H4 (cell line): ENCODE measurements at places on chromosomes 13 and 19.

- no peak for DNase-seq
Observed at GRCh38 chr19:8321986-8322637, 816 bp downstream of the RPS28 start.

GRCh38 chr19:17086834-17087233 is 11.3 kb downstream of the MYO9B start:
- DNase-seq = no peak

DNA sequence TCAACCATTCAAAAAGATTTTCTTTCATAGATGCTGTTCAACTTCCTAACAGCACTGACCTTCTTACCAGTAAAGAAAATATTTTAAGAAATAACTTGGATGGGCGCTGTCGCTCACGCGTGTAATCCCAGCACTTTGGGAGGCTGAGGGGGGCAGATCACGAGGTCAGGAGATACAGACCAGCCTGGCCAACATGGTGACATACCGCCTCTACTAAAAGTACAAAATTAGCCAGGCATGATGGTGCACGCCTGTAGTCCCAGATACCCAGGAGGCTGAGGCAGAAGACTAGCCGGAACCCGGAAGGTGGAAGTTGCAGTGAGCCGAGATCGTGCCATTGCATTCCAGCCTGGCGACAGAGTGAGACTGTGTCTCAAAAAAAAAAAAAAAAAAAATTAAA is 865.7 kb upstream of the SLC10A2 start:
- DNase-seq = no peak

DNA sequence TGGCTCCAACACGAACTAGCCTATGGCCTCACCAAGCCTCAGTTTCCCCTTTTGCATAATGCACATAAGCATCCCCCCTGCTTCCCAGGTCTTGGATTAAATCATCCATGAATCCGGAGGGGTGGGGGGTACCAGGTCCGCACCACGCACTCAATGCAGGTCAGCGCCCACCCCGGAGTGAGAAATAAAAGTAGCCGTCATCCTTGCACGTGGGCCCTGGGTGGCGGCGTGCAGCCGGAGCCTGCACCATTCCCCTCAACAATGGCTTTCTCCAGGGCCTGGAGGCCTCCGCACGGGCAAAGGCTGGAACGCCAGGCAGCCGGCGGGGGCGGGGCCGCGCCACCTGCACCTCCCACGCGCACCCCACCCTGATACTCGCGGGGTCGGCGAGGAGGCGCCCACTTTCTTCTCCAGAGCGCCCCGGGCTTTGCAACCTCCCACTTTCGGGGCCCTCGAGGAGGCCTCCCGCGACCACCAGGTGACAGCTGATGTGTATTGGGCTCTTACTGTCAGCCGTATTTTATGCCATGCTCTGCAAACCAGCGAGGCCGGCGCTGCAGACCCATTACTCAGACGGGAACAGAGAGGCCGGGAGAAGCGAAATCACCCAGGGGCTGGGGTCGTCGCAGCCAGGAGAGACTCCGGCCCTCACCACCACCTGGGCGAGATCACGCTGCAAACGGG is 767 bp upstream of the GADD45B start:
- peak; percentile 54 for DNase-seq

DNA sequence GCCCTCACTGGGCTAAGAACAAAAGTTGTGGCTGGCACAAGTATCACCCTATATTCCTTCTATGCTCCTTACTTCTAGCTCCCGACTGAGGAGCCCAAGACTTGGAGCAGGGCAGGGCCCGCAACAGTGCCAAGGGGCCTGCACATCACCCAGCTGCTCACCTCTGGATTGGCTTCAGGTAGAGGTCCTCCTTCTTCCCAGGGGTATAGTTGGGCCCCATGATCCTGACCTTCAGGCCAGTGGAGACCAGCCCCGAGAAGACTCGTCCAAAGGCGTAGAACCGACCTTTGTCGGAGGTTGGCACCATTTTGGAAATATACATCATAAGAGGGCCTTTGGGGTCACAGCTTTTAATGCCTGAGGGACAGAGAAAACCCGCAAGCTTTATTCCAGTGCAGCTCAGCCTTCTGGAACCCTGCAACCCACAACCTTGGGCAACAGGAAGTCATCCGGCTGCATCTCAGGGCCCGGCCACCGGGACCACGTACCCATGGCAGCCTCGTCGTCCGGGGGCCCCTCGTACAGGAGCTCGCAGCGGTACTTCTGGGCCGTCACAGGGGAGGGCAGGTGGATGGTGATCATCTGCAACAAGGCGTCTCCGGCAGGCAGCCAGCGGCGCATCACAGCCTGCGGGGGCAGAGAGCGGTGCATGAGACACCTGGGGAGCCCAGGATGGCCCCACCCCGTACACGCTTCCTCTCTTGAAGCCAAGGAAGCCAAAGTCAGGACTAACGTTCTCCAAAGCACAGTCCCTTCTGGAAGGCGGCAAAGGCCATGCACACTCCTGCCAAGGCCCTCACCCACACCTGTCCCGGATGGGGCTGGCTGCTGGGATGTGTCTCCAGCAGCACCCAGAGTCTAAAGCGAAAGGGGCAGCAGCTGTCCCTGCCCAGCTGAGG is 4.7 kb downstream of the EEF2 start:
- no peak for DNase-seq

DNA sequence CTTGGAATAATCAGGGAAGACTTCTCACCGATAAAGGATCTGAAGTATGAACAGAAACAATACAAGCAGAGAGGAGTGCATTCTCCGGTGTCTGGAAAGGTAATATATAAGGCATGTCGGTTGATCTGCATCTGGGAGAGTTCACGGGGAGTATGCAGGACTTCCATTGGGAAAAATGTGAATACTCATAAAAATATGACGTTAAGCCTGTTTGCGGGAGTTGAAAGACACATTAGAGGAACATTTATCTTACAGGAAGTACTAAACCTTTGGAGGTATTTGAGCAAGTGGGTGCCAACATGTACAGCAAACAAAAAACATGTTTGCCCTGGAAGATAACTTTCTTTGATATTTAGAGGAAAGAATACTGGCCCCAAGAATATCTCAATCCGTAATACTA is 286.8 kb downstream of the SLITRK6 start:
- DNase-seq = no peak

DNA sequence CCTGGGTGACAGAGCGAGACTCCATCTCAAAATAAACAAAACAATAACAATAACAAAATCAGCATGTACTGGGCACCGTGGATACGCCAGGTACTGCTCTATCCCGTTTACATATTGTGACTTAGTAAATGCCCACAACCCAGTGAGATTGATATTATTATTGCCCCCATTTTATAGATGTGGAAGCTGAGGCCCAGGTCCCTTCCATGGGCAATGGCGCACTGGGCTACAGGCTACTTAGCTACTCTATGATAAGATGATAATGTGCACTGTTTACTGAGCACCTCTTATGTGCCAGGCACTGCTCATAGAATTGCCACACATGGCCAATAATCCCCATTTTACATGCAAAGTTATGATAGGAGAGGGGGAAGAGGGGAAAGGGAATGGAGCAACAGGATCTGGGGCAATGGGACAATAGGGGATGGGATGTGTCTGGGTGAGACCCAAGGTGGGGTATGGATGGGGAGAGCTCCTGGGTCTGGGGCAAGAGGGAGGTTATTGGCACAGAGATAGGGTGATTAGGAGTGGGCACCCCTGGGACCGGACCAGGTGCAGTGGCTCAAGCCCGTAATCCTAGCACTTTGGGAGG is 5.4 kb downstream of the KCNN4 start:
- no peak for DNase-seq

- DNase-seq = no peak
Observed at GRCh38 chr13:20938302-20938701, 35.8 kb upstream of the XPO4 start.

GRCh38 chr13:111341886-111342285 is 21.4 kb downstream of the TEX29 start:
- DNase-seq = no peak

DNA sequence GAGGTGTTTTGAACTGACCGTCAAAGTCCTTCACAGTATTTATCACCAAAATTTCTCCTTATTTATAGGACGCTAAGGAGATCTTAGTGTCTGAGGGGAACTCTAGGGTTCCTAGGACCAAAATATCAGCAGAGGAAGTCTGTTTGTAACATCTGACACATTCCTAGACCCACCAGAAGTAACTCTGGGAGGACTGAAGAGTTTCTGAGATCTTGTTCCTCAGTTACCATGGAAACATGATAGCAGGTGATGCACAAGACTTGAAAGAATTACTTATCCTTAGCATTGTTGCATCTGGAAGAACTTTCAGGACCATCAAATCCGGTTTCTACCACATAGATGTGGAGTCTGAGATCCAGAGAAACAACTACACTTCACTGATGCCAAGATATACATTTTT is 164.6 kb downstream of the IER2 start:
- DNase-seq = no peak

GRCh38 chr19:45553464-45553863 is 31.1 kb downstream of the OPA3 start:
- DNase-seq = no peak

DNA sequence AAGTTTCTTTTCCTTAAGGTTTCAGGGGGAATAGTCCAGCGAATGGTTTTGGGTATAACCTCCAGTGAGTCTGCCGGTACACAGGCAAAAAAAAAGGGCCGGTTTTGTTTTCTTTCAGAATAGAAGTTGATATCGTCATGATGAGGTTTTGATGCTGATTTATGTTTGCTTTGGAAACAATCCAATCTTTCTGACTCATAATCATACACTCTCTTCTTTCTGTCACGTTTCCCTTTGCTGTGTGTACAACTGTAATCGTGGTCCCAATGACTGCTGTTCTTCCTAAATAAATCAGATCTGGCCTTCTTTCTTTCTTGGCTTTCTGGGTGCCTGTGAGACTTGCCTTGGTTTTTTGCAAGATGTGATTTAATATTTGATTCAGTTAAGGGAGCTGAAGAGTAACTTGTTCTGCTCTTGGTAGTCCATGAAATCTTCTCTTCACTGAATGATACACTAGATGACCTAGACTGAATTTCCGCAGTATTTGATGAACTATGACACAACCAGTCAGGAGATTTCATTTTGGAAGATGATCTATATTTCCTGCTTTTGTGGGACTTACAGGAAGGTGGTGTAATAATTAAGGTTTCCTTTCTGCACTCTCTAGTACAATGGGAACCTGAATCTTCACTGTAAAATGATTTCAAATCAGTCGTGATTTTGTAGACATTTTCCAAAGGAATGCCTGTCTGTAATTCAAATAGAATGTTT is 34.9 kb upstream of the METTL21C start:
- peak; percentile 18 for DNase-seq

DNA sequence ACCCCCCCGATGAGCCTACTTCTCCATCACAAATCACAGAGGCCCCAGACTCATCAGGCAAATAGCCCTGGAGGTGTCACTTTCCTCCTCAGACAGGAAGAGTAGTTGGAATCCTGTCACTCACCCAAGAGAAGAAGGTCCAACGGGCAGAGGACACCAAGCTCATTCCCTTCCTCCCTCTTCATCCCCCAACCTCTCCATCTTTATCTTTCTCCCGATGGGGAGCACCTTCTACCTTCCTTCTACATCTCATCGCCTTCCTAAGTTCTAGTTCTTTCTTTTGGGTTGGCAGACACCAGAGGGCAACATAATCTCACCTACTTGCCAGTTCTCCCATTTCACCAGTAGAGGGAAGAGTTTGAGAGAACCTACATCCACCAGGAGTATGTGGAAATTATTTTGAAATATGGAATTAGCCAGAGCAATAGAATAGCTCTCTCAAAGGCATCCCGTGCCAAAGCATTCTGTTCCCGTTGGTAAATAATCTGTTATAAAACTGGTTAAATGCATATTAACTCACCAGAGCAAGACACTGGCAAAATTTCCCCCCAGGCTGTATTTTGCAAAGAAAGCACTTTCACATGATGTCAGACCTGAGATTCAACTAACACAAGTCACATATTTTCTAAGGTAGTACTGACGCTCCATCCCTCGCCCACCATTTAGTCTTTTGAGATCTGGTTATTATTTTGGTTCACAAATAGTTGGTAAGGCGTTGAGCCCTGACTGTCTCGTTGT is 55.0 kb downstream of the ZIC5 start:
- DNase-seq = peak; percentile 55

DNA sequence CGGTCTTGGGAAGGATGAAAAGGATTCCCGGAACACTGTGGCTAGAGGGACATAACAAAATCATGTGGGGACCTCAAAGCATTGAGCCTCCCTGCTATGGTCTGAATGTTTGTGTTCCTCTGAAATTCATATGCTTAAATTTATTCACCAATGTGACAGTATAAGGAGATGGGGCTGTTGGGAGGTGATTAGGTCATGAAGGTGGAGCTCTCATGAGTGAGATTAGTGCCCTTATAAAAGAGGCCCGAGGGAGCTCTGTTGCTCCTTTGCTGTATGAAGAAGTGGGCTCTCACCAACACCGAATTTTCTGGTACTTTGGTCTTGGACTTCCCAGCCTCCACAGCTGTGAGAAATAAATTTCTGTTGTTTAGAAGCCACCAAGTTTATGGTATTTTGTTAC is 26.1 kb upstream of the DGKH start:
- DNase-seq = no peak

GRCh38 chr13:43611281-43612273 is 175.2 kb downstream of the ENOX1 start:
- DNase-seq = no peak

DNA sequence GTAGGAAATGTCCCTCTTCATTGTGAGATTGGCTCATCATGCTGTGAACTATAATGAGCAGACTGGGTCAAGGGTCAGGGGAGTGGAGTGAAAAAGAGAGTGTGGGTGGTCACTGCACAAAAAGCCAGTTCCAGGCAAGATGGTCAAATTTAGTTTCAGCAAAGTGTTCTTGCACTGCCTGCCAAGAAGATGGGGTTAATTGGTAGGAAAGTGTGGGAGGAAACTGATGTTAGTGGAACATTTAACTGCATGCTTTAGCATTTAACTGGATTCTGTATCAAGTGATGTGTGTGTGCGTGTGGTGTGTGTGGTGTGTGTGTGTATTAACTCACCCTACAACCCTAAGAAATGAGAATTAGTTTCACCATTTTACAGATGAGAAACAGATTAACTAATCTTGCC is 131.6 kb downstream of the COG6 start:
- DNase-seq = no peak

DNA sequence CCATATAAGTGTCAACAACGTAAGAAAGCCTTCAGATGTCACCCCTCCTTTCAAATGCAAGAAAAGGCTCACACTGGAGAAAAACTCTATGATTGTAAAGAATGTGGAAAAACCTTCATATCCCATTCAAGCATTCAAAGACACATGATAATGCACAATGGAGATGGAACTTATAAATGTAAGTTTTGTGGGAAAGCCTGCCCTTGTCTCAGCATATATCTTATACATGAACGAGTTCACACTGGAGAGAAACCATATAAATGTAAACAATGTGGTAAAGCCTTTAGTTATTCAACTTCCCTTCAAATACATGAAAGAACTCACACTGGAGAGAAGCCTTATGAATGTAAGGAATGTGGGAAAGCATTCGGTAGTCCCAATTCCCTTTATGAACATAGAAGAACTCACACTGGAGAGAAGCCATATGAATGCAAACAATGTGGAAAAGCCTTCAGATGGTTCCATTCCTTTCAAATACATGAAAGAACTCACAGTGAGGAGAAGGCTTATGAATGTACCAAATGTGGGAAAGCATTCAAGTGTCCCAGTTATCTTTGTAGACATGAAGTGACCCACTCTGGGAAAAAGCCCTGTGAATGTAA is 11.1 kb downstream of the ZNF844 start:
- no peak for DNase-seq
